Skin of body (tissue), 3 donors: ENCODE measurements at places on chromosomes 4 and X. TPM values are rescaled to one million over a fixed set of nuclear protein-coding genes. Genes with fewer than 3 reads are reported as not detected.

OTC gene
- not detected for total RNA-seq

FABP2 gene
- not detected for total RNA-seq

GLUD2 gene
- total RNA-seq, result 3.3 TPM

MTMR8 gene
- 1.7 TPM for total RNA-seq

GPRASP1 gene
- 12.4 TPM for total RNA-seq

SUPT20HL1 gene
- not detected for total RNA-seq
